Activated T-helper 2 cell treated with anti-CD3 and anti-CD28 coated beads, Interferon-gamma antibody, Interleukin-2, Interleukin-4, amounts not matched to agents 10 μg/mL and 5 μg/mL and 100 μg/mL, durations not matched to agents 14 hours and 24 hours and 36 hours (primary cell): ENCODE measurements at places on chromosomes 4 and X.

DNA sequence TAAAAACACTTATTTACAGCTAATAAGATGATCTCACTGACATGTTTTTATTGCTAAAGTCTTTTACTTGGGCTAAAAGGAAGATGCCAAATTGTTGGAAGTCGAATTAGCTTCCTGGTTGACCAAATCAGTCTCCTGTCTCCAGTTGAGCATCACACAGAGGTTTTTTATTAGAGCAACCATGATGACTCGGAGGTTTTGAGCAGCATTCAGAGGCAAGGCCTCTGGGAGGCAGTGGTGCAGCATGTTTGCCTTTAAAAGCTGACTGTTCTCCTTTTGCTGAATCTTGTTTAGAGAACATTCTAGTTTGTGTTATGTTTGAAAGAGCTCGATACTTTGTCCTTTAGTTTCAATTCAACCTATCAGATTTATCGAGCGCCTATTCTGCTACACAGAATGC, 2.1 kb downstream of the UCHL1 start:
- no peak for DNase-seq
- H3K36me3 ChIP-seq, result no peaks in the 10 kb centered on the region
- H3K4me3 ChIP-seq, result no peak overlapping the region
- H3K27ac ChIP-seq, result no peak overlapping the region
- peaks cover 38% of the 10 kb centered on the region for H3K27me3 ChIP-seq

- H3K27ac ChIP-seq, result no peak overlapping the region
- H3K4me3 ChIP-seq, result no peak overlapping the region
- H3K4me1 ChIP-seq, result no peaks in the 10 kb centered on the region
- peaks cover 9% of the 10 kb centered on the region for H3K27me3 ChIP-seq
- no peak for DNase-seq
- no peaks in the 10 kb centered on the region for H3K36me3 ChIP-seq
Observed at GRCh38 chr4:98113012-98113411, 30.3 kb downstream of the STPG2 start.

DNA sequence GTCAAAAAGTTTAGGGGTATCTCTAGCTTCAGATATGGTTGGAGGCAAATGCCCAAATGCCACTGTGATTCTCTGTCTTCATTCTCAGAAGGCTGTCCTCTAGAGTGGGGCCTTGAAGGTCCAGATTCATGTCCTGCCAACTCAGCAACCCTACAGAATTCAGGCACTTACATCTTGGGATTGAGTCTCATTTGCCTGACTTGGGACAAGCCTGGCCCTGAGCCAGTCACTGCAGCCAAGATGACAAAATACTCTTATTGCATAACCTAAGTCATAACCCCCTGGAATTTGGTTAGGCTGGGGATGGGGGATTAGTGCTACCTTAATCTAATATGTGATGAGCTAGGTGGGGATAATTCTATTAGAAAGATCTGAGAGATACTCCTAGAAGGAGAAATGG, 100.5 kb downstream of the AREG start:
- no peak for DNase-seq
- H3K27me3 ChIP-seq, result peaks cover 8% of the 10 kb centered on the region
- no peaks in the 10 kb centered on the region for H3K36me3 ChIP-seq
- H3K4me3 ChIP-seq, result no peak overlapping the region
- no peak overlapping the region for H3K27ac ChIP-seq

- H3K27me3 ChIP-seq, result no peaks in the 10 kb centered on the region
- H3K27ac ChIP-seq, result no peak overlapping the region
- H3K4me3 ChIP-seq, result no peak overlapping the region
- H3K36me3 ChIP-seq, result peaks cover 14% of the 10 kb centered on the region
- peaks cover 33% of the 10 kb centered on the region for H3K4me1 ChIP-seq
Observed at GRCh38 chr4:98566361-98567008, 91.9 kb downstream of the TSPAN5 start.

DNA sequence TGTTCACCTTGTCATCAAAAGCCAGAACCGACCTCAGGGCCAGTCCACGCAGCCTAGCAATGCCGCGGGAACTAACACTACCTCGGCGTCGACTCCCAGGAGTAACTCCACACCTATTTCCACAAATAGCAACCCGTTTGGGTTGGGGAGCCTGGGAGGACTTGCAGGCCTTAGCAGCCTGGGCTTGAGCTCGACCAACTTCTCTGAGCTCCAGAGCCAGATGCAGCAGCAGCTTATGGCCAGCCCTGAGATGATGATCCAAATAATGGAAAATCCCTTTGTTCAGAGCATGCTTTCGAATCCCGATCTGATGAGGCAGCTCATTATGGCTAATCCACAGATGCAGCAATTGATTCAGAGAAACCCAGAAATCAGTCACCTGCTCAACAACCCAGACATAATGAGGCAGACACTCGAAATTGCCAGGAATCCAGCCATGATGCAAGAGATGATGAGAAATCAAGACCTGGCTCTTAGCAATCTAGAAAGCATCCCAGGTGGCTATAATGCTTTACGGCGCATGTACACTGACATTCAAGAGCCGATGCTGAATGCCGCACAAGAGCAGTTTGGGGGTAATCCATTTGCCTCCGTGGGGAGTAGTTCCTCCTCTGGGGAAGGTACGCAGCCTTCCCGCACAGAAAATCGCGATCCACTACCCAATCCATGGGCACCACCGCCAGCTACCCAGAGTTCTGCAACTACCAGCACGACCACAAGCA, 898 bp downstream of the UBQLN2 start:
- no peak for DNase-seq
- H3K36me3 ChIP-seq, result peaks cover 28% of the 10 kb centered on the region
- H3K4me1 ChIP-seq, result peaks cover 18% of the 10 kb centered on the region
- peak overlapping the region; percentile 93 for H3K4me3 ChIP-seq

DNA sequence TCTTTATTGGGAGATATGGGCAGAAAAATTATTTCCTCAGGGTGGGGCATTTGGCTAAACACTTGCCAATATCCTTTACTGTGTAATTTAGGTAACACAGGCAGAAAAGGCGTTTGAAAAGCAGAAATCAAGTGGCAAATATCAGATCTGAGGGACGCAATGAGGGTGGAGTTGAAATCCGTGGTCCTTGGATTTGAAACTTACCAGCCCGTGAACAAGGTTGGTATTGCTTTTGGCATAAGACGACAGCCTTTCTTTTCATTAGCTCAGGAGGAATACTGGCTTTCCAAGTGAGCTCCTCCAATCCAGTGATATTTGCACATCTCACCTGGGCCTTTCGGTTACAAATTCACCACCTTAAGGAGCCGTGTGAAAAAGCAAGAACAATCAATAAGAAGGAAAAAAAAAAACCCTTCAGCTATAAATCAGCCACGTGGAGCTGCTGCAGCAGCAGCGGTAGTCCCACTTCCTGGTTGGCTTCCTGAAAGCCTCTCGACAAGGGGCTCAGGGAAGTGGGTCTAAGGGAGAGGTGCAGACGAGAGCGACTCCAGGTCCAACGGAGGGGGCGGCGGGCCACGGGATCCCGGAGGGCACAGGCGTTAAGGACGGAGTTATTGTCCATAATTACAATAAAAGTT, 734 bp upstream of the GALNT7 start:
- peak; percentile 9 for DNase-seq
- H3K4me1 ChIP-seq, result peaks cover 41% of the 10 kb centered on the region
- peaks cover 10% of the 10 kb centered on the region for H3K36me3 ChIP-seq
- H3K27ac ChIP-seq, result peak overlapping the region; percentile 95
- peak overlapping the region; percentile 98 for H3K4me3 ChIP-seq

DNA sequence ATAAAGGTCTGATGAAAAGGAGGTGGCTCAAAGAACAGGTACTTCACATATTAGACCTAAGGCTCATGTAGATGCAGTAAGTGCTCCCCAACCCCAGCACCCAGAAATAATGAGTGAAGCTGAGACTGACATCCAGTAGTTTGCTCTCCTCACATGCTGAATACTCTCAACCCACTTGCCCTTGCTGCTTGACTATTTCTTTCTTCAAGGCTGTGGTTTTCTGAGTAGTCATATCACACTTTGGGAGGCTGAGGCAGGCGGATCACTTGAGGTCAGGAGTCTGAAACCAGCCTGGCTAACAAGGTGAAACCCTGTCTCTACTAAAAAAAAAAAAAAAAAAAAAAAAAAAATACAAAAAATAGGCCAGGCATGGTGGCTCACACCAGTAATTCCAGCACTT, 51.5 kb upstream of the PRPS1 start:
- no peak overlapping the region for H3K27ac ChIP-seq
- H3K36me3 ChIP-seq, result peaks cover 3% of the 10 kb centered on the region
- no peak overlapping the region for H3K4me3 ChIP-seq
- H3K27me3 ChIP-seq, result peaks cover 2% of the 10 kb centered on the region

- H3K4me1 ChIP-seq, result no peaks in the 10 kb centered on the region
- H3K27me3 ChIP-seq, result no peaks in the 10 kb centered on the region
- no peak overlapping the region for H3K4me3 ChIP-seq
- no peak overlapping the region for H3K27ac ChIP-seq
- H3K36me3 ChIP-seq, result no peaks in the 10 kb centered on the region
Observed at GRCh38 chrX:1778817-1779216, 164.0 kb downstream of the ASMT start.

DNA sequence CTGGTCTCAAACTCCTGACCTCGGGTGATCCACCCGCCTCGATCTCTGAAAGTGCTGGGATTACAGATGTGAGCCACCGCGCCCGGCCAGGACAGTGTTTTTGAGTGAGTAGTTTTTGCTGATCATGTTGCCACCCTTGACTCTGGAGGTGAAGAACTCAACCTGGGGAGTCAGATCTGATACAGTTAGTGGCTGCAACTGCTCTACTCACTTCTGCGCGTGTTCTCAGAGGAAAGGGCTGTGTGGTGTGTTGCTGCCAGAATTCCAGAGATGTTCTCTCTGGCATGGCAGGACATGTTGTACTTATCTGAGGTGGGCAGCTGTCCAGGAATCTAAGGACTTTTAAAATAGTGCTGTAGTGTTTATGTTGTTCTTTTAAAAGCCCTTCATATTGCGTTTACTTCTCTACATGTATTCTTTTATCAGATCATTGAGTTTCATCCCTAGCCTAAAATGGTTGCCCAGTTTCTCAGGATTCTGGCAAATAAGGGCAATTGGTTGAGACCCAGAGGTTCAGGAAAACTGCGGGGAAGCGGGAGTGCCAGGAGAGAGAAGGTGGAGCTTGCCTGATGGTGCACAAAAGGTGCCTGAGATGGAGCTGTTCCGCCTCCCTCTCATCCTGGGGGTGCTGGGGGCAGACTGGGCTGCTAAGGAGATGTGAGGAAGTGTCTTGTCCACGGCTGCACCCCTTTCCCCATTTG, 97.7 kb downstream of the ARHGAP10 start:
- no peak overlapping the region for H3K27ac ChIP-seq

GRCh38 chrX:72381439-72382201, 75.9 kb upstream of the CITED1 start:
- H3K4me3 ChIP-seq, result no peak overlapping the region
- H3K27me3 ChIP-seq, result no peaks in the 10 kb centered on the region
- DNase-seq, result no peak
- no peaks in the 10 kb centered on the region for H3K36me3 ChIP-seq
- H3K27ac ChIP-seq, result no peak overlapping the region

DNA sequence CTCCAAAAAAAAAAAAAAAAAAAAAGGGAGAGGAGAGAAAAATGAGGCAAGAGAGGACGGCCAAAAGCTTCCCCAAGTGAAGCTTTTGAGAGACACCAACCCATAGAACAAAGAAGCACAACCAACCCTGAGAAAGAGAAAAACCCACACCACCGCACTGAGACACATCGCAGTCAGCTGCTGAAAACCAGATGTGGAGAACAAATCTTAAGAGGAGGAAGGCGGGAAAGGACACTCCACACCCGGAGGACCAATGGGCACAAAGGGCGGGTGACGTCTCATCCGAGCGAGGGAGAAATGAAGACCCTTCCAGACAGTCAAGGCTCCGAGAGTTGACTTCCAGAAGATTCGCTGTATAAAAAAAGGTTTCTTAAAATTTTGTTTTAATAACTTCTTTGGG, 112.1 kb downstream of the AFAP1 start:
- H3K4me3 ChIP-seq, result peak overlapping the region; percentile 16
- peaks cover 53% of the 10 kb centered on the region for H3K4me1 ChIP-seq
- peak overlapping the region; percentile 46 for H3K27ac ChIP-seq
- peaks cover 69% of the 10 kb centered on the region for H3K36me3 ChIP-seq
- no peaks in the 10 kb centered on the region for H3K27me3 ChIP-seq
- DNase-seq, result no peak

DNA sequence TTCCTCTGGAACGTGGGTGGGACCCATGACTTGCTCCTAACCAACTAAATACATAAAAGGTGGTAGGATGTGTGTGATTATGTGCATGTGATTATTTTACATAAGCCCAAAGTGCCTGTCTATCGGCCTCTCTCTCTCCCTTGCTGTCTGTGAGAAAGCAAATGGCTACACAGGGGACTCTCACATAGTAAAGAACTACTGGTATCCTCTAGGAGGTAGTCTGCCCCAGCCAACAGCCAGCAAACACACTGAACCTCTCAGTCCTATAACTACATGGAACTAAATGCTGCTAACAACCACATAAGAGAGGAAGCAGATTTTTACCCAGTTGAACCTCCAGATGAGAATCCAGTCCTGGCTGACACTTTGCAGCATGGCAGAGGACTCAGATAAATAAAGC, 1249.4 kb downstream of the ADGRL3 start:
- no peak overlapping the region for H3K4me3 ChIP-seq
- no peaks in the 10 kb centered on the region for H3K27me3 ChIP-seq
- no peak for DNase-seq
- no peaks in the 10 kb centered on the region for H3K4me1 ChIP-seq

GRCh38 chrX:33968611-33969010, 163.5 kb downstream of the FAM47A start:
- H3K4me3 ChIP-seq, result no peak overlapping the region
- H3K27me3 ChIP-seq, result no peaks in the 10 kb centered on the region
- DNase-seq, result no peak
- no peaks in the 10 kb centered on the region for H3K4me1 ChIP-seq
- H3K27ac ChIP-seq, result no peak overlapping the region

- peaks cover 28% of the 10 kb centered on the region for H3K36me3 ChIP-seq
- no peaks in the 10 kb centered on the region for H3K4me1 ChIP-seq
- DNase-seq, result no peak
- no peaks in the 10 kb centered on the region for H3K27me3 ChIP-seq
- H3K4me3 ChIP-seq, result no peak overlapping the region
- H3K27ac ChIP-seq, result no peak overlapping the region
Observed at GRCh38 chr4:143225167-143225566, 40.5 kb downstream of the USP38 start.

DNA sequence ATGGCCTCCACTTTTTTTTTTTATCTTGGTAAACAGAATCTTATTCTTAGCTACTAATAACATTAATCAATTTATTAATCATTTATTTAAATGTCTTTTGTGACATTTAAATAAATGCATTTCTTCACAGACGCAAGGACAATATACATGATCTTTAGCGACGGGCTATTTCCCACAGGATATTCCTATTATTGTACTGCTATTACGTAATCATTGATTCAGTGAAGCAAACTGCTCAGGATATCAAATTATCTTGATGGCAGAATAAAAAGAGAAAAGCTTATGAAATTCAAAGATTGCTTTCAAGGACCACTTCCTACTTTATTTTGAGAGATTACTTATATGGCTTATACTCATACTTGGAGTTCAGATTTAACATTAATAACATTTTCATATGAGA, 114.1 kb downstream of the FAM9B start:
- DNase-seq, result no peak
- H3K4me3 ChIP-seq, result no peak overlapping the region
- H3K4me1 ChIP-seq, result no peaks in the 10 kb centered on the region
- H3K27ac ChIP-seq, result no peak overlapping the region
